ENCODE measurements at places on chromosomes 6 and 20.

DNA sequence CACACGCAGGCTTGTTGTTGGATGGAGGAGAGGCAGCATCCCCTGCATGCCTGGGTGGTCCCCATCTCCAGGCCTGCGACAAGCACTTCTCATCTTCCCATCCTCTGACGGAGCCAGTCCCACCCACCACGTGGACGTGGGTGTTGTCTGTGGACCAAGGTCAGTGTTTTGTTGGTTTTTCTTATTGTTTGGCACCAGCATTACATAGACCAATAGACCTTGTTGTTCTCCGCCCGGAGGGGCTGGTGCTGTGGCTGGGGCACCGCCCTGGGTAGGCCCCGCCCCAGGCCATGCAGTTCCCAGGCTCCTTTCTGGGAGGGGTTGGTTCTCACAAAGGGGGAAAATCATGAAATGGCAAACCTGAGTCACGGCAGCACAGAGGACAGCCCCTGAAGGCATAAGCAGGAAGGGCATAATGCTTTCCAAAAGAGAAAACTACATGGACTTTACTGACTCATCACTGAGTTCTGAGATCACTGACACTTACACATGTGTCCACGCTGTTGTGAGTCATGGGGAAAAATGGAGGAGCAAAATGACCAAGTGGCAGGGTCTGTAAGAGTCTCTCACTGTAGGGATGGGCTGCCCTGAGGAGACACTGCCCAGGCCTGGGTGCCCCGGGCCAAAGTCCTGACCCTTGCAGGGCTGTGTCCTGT is 90.8 kb downstream of the THBS2 start:
- no peak for DNase-seq

DNA sequence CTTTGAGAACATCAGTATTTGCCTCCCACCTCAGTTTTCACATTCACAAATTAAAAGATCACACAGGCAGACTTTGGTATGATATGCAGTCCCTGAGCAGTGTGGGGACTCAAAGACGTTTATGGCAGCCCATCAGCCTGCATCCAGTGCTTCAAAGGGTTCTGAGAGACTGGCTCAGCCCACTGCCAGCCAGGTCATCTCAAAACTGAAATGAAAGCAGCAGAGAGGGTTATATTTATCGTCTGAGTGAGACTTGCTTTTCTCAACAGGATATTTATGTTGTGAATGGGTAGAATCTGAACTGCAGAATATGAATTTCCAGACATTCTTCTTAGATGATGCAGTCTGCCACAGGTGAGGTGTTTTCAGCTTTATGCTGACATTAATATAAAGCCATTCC is 159.8 kb downstream of the NRN1 start:
- no peak for DNase-seq

DNA sequence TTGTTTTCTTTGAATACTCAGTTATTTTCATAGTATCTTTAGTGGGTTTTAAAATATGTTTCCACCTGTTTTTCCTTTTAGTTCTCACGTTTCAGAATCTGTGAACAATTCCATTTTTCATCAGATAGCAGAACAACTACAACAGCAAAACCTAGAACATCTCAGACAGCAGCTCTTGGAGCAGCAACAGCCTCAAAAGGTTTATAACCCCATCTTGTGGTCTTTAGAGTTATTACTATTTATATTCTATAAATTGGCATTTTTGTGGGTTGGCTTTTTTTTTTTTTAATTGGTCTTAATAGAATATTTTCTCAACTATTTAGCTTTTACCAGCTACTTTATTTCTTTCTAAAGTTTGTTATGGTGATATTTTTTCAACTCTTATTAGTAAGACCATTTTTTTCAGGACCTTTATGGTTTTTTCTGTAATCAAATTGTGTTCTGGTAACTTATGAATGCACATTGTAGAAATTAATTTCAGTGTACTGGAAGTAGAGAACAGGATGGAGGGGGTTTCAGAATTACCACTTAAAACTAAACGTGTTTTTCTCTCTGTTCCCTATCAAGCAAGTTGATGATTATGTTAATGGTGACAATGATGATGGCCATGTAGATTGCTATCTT is 72.2 kb downstream of the SCAF8 start:
- peak; percentile 18 for DNase-seq

DNA sequence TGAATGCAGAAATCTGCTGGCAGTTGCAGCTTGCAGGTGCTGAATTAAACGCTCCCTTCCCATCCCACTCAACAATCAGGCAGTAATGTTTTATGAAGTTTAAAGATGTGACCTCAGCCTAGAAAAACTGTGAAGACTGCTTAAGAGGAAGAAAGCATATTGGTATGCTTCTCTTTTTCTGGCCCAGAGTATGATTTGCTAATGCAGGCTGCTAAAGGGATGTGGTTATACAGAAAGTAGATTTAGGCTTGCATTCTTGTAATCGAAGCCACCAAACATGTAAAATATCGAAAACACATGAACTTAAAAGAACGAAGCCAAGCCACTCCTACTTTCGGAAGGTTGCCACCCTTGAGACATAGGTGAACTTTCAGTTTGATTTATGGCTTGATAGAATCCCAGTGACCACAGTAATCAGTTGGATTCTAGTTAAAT is 40.7 kb downstream of the MAP3K5 start:
- no peak for DNase-seq
